Left ventricle myocardium superior (tissue), 1 donor: ENCODE measurements at places on chromosomes 6 and 20.

- peak; percentile 50 for DNase-seq
Measured at GRCh38 chr20:33675136-33675959, 1.1 kb upstream of the NECAB3 start.

DNA sequence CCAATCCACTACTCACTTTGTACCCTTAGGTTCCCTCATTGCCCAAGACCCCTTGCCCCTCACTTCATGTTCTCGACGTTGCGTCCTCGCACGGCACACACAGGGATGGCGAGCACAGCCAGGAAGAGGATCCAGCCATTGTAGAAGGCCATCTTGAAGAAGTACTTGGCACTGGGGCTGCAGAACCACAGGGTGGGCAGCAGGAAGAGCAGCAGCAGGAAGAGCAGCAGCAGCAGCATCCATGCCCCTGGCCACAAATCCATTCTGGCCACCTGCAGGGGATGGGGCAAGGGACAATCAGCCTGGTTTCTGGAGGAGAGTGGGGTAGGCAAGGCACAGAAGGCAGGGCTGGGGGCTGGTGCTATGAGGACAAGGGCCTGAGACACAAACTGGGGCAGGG, 4.7 kb downstream of the AGPAT1 start:
- no peak for DNase-seq

- no peak for DNase-seq
Measured at GRCh38 chr6:106253172-106253571, 72.4 kb downstream of the ATG5 start.

- no peak for DNase-seq
Measured at GRCh38 chr6:163323705-163324104, 90.8 kb upstream of the QKI start.

DNA sequence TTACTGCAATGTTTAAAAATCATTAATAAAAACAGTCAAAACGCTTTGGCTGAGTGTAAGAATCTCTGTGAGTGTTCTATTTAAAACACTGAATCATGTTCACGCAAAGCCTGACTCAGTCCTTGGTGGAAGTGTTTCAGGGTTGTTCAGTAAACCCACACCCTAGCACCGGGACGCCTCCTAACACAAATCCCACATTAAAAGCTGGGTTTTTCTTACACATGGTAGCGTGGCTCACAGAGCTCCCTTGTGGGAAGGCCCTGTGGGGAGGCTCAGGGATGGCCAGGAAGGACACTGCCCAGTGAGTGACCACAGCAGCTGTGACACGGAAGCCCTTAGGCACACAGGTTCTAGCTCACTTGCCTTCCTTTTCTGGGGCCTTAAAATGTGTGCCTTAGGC, 80.2 kb downstream of the GMPR start:
- DNase-seq = no peak
